ENCODE measurements at places on chromosomes 7 and 10.

DNA sequence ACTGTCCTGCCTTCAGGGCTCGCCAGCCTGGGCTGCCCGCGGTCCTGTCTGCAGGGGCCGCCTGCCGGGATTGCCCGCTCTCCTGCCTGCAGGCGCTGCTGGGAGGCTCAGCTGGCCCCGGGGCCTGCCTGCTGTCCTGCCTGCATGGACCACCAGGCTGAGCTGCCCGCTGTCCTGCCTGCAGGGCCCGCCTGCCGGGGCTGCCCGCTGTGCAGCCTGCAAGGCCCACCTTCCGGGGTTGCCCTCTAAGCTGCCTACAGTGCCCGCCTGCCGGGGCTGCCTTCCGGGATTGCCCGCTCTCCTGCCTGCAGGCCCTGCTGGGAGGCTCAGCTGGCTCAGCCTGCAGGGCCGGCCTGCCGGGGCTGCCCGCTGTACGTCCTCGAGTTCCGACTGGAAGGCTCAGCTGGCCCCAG lies 164.4 kb downstream of the GLRX3 start:
- DNase-seq: peak; percentile 10

GRCh38 chr7:34761627-34762026 lies 103.6 kb downstream of the NPSR1 start:
- no peak for DNase-seq

GRCh38 chr7:135858379-135858778 lies 109.8 kb upstream of the FAM180A start:
- no peak for DNase-seq

- no peak for DNase-seq
These were observed 3.9 kb upstream of the CD36 start for GRCh38 chr7:80634505-80634904.

DNA sequence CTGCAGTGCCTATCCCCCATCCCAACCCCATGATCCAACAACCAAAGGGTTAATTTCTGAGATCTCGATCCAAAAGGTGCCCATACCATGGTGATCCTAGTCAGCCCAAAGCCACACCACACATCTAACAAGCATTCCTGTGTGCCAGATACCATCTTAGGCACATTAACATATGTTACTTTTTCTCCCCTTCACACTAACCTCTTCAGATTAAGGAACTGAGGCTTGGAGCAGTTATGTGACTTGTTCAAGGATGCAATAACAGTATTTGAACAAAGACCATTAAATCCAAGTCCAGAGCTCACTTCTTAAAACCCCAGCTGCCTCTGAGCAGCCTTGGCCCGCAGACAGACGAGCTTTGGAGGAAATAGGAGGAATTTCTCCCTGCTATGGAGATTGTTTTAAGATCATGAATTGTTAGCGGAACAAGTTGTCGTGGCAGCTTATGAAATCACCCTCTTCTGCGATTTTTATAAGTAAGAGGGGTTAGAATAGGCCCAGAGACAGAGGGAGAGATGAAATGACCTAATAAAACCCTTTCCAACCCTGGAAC lies 327.2 kb downstream of the KCNMA1 start:
- DNase-seq: peak; percentile 15

DNA sequence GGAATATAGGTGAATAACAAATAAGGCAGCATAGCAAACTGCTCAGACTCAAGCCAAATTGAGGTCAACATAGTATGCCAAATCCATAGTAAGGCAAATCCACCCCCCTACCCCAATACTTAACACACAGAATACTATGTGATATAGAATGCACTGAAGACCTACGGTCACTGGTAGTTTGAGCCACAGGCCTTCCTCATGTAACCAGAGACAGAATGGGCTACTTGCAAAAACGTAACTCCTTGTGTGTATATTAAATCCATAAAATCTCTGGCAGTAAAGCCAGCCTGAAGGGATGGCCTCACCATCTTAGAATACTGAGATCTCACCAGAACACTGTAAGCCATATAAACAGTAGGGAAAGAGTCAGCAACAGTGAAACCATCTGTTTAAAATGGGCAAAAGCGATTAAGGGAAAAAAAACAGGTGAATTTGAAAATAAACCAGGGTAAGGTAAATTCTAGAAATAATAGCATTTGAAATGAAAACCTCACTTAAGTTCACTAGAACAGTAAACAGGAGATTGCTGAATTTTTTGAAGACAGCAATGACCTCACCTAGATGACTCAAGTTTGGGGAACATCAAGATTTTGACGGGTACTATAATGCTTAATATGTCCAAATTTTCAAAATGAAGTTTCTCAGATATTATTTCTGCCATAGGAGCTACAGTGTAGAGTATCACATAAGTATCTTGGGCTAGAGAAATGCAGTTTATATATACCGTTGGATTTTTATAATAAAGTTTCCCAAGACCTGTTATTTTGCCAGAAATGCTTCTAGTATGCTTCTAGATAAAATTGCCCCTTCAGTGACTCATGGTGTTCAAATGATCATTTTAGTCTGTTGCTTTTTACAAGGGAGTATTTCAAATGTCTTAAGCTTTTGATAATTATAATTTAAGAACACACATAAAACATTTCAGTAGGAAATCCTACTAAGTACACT lies 13.9 kb downstream of the HNRNPA2B1 start:
- DNase-seq: no peak

GRCh38 chr7:151810441-151811232 lies 66.3 kb downstream of the PRKAG2 start:
- DNase-seq: no peak

DNA sequence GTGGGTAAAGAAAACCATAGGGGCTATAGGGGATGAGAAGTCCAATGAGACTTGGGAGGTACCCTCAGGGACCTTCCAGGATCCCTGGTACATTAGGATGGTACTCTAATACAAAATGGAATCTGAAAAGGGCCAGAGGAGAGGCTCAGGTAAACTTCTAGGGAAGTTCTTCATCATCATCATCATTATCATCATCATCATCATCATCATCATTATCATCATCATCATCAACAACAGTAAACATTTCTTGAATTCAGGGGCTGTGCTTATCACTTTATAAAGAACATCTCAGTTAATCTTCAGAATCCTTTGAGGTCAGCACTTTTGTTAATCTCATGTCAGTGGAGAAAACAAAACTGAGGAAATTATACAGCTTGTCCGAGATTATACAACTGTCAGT lies 50.1 kb downstream of the PLPP4 start:
- DNase-seq: no peak

DNA sequence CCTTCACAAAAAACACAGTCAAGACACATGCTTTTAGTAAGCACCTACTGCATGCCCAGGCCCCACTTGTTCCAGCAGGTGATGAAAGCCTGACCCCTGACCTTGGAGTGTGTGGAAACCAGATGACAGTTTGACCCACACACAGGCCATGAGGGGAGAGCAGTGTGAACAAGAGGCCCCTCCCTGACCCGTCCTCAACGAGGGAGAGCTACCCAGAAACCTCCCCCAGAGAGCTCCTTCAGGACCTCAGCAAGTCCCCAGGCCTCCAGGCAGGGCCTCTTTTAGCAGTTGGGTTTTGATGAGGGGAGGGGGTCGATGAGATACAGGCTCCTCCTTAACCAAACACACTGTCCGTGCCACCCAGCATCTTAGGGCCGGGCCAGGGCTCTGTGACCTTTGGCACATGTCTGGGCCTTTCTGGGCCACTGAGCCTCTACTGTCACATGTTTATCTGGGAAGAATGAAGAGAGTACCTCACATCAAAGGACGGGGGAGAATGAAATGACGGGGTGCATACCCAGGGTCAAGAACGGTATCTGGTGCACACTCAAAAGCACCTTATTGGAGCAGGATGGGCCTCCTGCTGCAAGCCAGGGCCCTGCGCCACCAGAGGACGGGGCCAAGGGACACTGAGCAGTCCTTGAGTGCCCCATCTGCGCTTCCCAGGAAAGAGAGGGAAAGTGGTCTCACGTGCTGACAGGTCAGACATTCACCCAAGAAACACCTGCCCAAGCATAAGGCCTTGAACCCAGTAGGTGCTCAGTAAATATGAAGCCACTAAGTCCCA lies 202.6 kb upstream of the ZMIZ1 start:
- DNase-seq: no peak

- no peak for DNase-seq
These were observed 207.3 kb downstream of the HGF start for GRCh38 chr7:81562581-81562980.

DNA sequence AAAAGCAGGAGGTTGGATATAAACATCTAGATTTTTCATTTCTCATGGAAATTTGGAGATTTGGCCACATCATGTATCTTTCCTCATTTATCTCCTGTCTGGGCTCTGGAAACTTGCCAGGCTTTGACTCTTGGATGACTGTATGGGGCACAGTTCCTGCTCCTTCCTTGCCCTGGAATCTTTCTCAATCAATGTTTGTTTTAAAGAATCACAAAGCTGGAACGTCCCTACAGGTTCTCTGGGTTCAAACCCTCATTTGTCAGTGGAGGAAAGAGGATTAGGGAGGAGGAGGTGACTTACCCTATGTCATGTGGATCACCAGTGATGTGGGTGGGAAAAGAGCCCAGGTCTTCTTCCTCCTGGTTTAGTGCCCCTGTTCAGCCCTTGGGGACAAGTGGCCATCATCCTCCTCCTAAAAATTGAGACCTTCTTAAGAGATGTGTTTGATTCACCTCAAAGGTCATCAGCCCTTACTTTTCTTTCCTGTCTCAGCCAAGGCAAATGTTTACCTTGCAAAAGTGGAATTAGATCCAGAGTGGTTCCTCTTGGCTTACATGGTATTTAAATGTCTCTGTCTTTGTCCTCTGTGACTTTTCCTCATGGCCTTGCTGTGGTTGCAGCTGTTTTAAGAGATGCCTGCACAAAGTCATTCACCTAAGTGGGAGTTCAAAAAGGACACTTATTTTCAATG lies 38.8 kb upstream of the PDZD8 start:
- DNase-seq: no peak

DNA sequence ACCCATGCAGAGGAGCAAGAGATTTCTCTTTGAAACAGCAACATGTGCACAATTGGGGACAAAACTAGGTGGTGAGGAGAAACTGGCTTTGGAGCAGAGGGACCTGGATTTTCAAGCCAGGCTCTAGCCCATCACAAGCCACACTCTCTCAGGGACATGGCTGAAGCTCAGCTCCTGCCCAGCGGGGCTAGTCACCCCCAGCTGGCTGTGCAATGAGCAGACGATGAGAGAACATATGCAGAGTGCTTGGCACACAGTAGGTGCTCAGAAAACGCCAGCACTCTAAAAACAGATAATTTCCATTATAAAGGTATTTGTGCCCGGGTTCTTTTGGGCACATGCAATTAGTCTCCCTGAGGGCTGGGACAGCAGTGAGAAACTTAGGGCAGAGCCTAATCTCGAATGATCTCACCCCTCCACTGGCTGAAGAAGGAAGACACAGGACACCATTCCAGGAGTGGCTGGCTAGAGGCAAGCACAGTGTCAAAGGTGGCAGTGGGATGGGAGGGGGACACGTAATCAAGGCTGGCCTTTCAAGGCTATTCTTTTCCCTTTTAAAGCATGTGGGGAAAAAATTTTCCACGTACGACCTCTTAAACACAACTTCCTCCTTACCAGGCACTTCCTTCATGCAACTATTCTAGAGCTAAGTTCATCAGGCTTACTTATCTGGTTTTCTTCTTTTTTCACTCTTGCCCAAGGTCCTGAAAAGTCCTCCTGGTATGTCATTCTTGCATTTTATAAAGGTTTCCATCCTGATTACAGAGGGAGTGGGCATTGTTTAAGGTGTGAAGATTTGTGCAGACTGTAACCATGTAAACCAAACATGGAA lies 15.1 kb downstream of the FAM53B start:
- DNase-seq: no peak

GRCh38 chr10:102813734-102814452 lies 23.3 kb downstream of the CYP17A1 start:
- no peak for DNase-seq

- DNase-seq: no peak
These were observed 292.6 kb upstream of the MKI67 start for GRCh38 chr10:128418819-128419218.

DNA sequence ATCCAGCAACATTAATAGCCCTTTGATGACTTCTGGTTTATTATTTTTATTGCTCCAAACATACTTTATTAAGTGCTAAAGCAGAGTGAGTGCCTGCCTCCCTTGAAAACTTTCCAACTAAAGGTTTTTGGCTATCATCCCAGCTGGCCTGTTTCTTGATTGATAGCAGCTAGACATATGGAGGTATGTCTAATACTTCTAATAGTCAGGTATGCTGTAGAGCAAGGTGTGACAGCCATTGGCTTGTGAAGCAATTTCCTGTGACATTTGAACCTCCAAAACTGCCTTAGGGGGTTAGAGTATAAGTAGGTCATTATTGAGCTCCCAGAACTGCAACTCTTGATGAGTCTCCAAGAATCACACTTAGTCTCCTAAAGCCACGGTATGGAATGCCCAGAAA lies 55.8 kb downstream of the LOXL4 start:
- no peak for DNase-seq

DNA sequence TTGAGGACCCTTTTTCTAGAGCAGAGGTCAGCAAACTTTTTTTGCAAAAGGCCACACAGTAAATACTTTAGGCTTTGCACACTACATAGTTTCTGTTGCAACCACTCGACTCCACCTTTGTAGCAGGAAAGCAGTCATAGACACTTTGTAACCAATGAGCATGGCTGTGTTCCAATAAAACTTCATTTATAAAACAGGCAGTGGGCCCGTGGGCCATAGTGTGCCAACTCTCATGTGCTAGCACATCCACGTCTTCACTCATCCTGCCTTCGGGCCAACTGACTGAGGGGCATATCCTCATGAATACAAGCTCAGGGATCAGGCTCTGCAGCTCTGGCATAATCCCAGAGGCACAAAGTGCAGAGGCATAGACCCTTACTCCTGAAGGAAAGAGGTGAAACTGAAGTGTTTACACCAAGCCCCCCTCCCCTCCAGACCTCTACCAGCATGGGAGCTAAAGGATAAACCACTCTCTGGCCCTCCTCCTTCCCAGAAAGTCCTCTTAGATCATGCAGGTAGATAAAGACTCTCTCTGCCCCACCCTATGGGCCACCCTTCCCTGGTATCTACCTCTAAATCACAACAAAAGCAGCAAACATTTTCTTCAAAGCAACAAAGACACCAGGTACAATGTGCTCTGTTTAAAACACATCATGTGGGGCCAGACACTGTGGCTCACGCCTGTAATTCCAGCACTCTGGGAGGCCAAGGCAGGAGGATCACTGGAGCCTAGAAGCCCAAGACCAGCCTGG lies 71.0 kb downstream of the DLG5 start:
- DNase-seq: no peak

DNA sequence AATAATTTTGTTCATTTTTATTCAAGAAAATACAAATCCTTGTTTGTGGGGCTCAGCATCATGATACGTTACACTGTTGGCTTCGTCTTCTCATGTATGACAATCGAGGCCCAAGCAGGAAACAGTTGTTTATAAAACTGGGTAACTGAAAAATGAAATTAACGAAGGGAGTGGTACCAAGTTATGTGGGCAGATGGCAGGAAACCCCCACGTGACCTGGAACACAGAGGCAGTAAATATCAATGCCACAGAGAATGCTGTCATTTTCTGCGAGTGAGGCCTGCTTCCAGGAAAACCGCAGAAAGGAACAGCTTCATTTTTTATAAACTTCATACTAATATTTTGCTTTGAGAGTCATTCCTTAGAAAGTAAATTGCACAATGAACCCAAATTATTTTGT lies 201.0 kb upstream of the ADARB2 start:
- no peak for DNase-seq

- no peak for DNase-seq
These were observed 38.1 kb upstream of the CPN1 start for GRCh38 chr10:100119726-100120125.

- no peak for DNase-seq
These were observed 112.5 kb upstream of the ANKRD1 start for GRCh38 chr10:91033324-91033950.
